Effector CD8-positive, alpha-beta T cell (primary cell): ENCODE measurements at places on chromosomes 11 and 22.

DNA sequence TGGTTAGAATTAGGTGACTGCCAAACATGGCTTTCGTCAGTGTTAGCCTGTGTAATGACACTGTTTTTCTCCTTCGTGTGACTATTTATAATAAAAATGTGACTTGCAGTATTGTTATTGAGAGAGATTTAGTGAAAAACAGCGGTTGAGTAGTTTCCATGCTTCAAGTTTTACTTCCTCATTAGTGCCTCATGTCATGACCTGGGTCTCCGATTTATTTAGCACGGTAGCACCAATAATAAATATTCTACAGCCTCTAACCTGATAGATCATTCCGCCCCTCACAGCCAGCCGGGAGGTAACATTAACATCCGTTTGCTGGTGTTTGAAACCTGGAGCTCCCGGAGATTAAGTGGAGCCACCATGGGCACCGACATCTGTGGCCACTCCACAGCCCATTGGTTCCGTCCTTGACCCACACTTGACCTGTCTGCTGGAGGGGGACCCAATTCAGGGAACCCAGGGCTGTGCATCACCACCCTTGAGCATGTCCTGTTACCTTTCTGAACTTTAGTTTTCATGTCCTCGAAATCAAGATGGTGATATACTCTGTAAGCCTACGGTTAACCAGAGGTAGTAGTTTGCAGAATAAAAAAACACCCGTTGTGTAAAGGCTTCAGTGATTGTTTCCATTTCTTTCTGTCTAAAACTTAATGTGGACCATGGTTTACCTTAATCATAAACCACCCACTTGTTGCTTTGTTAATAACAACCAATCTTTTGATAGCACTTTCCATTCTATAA is 104.1 kb downstream of the ATXN10 start:
- DNase-seq: no peak

- peak; percentile 37 for DNase-seq
Measured at GRCh38 chr22:44080936-44081861, 57.1 kb downstream of the PARVB start.

DNA sequence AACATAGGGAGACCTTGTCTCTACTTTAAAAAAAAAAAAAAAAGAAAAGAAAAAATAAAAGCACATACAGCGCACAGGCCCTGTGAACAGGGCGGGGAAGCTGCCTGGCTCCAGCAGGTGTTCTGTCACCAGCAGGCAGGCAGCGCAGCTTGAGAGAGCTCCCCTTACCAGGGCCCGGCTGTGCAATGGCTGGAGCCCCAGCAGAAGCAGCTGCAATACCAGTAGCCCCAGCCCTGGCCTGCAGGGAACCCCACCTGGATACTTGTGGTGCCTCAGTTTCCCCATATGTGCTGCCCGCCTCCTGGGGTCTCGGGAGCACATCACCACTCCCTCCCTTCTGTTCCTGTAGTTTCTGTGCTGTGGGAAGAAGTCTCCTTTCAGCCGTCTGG is 12.3 kb downstream of the TSPAN32 start:
- DNase-seq: no peak

- DNase-seq: no peak
Measured at GRCh38 chr11:72760539-72761405, 8.6 kb upstream of the ARAP1 start.

GRCh38 chr11:110838808-110839207 is 126.6 kb upstream of the ARHGAP20 start:
- DNase-seq: no peak
